ENCODE measurements at places on chromosomes 3 and 15.

GRCh38 chr3:186640929-186641328 is 730 bp downstream of the FETUB start:
- no peak for DNase-seq

- no peak for DNase-seq
Measured at GRCh38 chr3:35666888-35667287, 27.6 kb downstream of the ARPP21 start.

DNA sequence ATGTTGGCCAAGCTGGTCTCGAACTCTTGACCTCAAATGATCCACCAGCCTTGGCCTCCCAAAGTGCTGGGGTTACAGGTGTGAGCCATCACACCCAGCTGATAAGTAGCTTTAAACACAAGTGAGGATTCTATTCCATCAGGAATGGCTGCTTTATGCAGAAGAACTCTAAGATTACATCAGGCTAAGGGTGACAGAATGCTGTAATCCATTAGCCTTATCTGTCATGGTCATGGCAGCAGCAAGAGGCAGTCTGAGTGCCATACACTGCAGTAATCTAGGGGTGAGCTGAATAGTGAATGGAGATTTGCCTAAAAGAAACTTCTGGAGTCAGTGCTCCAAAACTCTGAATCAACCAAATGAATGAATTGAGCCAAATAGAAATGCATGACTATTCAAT is 39.6 kb downstream of the LIPC start:
- DNase-seq, result no peak

DNA sequence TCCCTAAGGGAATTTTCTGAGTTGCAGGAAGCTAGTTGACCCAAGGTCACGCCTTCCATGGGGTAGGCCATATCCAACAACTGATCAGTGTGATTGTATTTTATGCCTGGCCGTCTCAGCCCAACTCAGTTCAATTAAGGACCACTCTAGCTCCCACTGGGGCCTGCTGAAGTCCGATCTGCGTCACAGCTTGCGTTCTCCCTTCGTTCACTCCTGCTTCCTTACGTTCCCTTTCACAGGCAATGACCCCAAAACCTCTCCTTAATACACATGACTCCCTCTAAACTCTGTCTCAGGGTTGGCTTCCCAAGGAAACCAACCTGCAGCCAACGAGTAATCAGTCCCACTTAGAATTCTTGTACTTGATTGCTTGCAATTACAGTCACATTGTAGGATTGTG is 428.0 kb downstream of the RBMS3 start:
- no peak for DNase-seq

- no peak for DNase-seq
Measured at GRCh38 chr15:98909968-98910885, 97.4 kb downstream of the PGPEP1L start.

DNA sequence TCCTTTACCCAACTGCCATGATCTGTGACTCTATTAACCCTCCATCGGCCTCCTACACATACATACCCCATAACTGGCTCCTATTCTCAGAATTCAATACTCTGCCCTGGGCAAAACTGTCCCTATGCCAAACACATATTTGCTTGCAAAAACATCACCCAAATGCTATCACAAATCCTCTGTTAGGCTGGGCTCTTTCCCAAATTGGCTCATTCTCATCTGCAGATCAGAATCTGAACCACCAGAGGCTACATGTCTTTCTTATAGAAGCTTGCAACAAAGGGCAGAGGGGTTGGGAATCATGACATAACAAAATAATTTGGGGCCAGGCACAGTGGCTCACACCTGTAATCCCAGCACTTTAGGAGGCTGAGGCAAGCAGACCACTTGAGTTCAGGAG is 45.4 kb upstream of the GOLM2 start:
- DNase-seq, result peak; percentile 76

- peak; percentile 70 for DNase-seq
Measured at GRCh38 chr3:48400824-48401433, 28.9 kb downstream of the FBXW12 start.

GRCh38 chr15:57527382-57528091 is 64.2 kb upstream of the MYZAP start:
- DNase-seq, result peak; percentile 94

GRCh38 chr15:77830051-77830468 is 197.3 kb upstream of the LINGO1 start:
- peak; percentile 22 for DNase-seq

- no peak for DNase-seq
Measured at GRCh38 chr3:197345390-197345789, 47.0 kb upstream of the DLG1 start.

- no peak for DNase-seq
Measured at GRCh38 chr3:72259755-72260587, 475.0 kb upstream of the PROK2 start.

DNA sequence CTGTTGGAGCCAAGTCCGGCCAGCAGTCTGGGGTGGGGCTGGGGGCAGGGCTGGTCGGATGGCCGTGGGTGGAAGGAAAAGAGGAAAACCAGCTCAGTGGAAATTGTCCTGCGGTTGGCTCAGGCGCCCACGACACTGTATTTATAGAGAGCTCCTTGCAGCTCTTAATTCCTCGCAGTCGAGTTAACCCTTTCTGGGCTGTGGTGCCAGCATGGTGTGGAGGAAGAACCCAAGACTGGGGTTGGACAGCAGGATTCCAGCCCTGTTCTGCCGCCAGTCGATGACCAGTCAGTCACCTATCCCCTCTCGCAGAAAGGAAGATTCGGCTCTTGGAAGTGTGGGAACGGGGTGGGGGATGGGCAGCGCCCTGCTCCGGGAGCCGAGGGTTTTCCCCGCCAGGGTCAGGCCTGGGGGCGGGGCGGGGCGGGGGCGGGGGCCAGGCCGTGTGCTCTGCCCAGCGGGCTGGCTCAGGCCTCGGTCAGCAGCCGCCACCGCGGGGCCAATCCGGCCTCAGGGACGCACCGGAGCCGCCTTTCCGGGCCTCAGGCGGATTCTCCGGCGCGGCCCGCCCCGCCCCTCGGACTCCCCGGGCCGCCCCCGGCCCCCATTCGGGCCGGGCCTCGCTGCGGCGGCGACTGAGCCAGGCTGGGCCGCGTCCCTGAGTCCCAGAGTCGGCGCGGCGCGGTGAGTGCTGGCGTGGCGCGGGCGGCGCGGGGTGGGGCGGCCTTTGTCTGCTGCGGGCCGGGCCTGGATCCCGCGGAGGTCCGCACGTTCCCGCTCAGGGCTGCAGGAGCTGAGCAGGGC is at the start of gene CD276:
Gene CD276 (plus strand): TSS at position 607 of the 804 bp plus-strand sequence. CDS start 15,257 bp downstream, outside the sequence.
- DNase-seq, result peak; percentile 92

DNA sequence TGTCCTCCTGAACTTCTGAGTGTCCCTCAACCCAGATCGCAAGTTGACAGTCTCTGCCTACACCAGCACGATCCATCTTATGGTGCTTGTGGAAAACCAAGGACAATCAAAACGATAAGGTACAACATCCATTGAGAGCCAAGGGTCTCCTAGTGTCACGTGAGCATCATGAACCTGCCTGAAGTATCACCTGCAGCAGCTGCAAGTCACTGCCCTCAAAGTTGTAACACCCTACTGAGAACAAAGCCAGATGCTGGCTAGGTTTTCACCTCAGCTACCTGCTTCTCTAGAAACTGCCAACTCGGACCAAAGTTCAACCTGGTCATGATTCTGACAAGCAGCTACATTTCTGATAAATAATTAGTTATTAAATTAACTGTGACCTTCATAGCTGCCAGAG is 17.5 kb downstream of the C2CD4B start:
- no peak for DNase-seq

DNA sequence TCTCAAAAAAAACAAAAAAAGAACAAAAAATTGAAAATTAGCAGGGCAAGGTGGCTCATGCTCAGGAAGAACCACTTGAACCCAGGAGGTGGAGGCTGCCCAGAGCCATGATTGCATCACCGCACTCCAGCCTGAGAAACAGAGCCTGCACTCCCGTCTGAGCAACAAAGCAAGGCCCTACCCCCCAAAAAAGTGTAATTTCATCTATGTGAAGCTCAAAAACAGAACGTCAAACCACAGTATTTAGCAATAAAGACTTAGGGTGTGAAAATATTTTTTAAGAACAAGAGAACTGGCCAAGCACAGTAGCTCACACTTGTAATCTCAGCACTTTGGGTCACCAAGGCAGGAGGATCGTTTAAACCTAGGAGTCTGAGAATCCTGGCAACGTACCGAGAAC is 38.2 kb downstream of the STAG1 start:
- DNase-seq, result no peak

DNA sequence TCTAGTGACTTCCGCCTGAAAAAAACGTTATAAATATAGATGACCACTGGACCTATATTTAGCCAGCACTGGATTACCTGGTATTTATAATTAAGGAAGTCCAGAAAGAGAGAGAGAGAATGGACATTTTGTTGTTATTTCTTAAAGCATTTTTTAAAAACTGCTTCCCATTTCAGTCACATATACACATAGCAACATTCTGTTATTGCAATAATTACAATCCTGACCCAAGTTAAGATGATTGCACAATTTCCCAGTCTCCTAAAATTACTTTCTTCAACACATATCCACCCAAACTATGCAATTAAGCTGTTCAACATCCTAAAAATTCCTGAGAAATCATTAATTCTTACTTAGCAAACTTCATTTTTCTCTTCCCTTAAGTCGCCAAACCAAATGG is 37.7 kb downstream of the PCSK6 start:
- DNase-seq, result peak; percentile 50

DNA sequence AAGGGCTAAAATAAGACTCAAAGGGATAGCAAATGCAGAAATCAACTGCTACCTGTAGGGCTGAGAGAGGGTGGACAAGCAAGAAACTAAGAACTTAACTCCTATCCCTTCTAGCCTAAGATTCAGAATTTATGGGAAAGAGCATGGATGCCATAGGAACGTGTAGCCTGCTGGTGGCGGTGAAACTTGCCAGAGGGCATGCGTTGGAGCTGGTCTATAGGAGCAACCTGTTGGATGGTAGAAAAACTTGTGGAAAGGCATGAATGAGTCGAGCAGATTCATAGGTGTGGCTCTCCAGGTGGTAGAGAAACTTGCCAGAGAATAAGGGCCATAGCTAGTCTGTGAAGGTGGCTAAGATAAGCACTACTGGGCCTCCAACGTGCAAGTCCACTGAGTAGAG is 137.2 kb downstream of the DOCK3 start:
- DNase-seq, result no peak

DNA sequence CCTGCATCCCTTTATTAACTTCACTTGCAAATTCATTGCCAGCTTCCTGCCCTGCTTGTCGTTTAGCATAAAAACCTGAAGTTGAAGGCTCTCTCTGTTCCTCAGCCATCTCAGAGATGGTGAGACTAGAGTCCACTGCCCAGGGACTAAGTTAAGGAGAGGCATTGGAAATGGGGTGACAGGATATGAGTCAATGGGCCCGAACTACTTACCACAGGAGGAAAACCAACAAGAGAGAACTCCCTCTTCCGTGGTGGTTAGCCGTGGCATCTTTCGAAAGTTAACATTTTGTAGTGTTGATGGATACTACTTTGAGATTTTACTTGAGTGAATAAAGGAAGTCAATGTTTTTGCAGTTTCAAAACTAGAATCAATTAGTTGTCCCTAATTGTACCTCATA is 65.3 kb downstream of the LRTM1 start:
- DNase-seq, result no peak

DNA sequence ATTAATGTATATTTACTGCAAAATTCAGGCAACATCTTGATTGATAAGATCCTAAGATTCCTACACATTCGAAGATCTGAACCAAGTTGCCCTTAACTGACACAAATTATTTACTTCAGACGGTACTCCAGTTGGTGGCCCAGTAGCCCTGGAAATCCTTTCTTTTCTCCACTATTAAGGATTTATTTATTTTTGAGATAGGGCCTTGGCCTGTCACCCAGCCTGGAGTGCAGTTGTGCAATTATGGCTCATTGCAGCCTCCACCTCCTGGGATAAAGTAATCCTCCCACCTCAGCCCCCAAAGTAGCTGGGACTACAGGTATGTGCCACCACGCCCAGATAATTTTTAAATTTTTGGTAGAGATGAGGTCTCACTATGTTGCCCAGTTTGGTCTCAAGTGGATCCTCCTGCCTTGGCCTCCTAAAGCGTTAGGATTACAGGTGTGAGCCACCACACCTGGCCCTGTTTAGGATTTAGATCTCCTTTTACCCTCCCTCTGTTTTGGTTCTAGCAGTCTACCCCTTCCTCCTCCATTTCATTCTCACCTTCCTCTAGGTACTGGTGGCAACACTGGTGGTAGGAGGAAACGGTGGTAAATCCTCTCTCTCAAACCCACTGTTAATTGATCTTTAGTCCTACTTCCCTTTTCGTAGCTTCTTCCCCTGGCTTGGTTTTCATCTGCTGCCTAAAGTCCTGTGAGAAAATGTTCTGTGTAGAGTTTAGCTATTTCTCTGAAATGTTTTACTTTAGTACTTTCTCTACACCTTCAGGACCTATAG is 12.7 kb upstream of the ZNF609 start:
- DNase-seq, result no peak

DNA sequence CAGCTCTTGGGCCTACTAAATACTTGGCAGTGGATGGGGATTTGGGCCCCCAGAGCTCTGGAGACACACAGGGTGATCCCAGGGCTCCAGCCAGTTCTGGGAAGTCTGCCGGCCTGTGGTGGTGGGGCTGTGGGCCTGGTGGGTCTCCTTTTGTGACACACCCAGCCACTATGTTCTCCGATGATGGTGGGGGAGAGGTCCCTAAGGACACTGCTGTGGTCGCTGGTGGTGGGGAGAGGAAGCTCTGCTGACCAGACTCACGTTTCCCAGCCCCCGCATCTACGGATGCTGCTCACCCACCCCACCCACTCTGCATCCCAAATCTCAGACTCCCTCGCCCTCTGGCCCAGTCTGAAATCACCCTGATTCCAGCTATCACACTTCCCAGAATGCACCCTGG is 396 bp downstream of the PLA2G4D start:
- no peak for DNase-seq

GRCh38 chr15:51137880-51138430 is 43.2 kb upstream of the TNFAIP8L3 start:
- DNase-seq, result no peak

DNA sequence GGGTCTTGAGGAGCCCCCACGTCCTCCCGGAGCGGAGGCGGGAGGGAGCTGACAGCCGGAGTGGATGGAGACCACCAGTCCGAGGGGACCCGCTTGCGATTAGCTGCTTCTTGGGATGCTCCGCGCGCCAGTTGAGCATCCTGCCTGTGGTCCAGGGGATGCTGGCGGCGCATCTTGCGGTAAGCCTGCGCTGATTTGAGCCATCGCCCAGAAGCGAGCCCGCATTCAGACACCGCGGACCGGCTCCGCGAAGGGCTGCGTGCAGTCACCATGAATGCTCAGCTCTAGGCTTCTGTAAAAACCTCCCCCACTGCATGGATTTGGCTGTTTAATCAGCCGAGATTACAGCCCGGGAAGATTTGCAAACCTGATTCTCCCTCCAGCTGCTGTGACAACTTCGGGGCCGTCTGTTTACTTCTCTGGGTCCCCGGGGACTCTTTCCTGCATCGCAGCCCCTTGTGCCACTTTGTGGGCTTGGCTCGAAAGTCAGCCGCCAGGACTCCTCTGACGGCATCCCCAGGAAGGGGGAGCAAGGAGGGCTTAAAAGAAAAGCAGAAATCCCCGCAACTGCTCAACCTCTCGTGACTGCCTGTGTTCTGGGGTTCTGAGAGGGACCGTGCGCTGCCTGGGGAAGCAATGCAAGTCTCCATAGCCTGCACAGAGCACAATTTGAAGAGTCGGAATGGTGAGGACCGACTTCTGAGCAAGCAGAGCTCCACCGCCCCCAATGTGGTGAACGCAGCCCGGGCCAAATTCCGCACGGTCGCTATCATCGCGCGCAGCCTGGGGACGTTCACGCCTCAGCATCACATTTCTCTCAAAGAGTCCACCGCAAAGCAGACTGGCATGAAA is 171.1 kb downstream of the KCNAB1 start:
- peak; percentile 44 for DNase-seq

All from adipocyte (in vitro differentiated cells).